ENCODE measurements at places on chromosomes 11 and 22.

DNA sequence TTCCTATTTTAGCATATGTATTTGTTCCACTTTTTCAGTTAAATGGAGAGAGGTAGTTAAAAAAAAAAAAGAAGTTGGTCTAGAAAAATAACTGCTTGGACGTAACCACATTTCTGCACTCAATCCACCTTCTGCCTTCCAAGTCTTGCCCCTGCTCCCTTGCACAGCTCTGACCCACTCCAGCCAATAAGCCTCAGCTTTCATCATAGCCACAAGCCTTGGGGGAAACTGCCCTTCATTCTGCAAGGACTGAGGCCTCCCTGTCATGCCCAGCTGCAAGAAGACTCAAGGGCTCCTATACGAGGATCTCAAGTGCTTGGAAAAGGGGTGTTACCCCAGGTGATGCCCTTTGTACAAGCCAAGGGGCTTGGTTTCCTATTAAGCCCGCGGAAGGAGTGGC is 36.0 kb upstream of the OAF start:
- no peak for DNase-seq

DNA sequence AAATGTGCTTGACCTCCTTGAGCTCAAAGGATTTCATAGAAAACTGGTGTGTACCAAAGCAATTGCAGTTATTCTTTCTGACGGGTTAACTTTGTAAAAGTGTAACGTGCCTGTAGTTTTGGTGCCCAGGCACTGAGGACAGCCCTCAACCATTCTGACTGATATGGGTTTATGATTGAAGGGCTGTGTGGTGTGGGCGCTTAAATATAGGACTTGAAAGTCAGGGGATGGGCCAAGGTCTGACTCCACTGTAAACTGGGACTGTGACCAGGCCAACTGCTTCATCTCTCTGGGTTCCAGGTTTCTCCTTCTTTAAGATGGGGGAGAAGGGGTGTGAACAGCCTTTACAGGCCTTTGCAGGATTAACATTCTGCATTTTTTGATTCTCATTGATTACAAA is 191.1 kb upstream of the ARHGAP20 start:
- DNase-seq: no peak

GRCh38 chr11:43962383-43963278 is 20.2 kb downstream of the C11orf96 start:
- no peak for DNase-seq

GRCh38 chr22:41347066-41347859 is 34.5 kb upstream of the TEF start:
- DNase-seq: no peak

- DNase-seq: no peak
Observed at GRCh38 chr11:110374921-110375320, 54.8 kb upstream of the FDX1 start.

DNA sequence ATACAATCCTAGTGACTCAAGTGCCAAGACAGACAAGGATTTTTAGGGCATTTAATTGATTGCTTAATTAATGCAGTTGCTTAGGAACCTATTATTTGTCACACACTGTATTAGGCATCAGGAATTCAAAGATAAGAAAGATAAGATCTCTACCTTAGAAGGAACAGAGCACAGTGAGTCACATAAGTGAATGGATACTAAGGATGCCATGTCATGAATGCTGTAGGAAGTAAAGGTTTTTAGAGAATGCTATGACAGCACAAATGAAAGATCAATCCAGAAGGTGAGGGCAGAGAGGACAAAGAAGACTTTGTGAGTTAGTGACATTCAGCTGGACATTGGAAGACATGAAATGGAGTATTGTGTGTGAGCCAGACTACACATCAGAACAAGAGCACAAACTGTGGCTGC is 147.9 kb upstream of the DDI1 start:
- no peak for DNase-seq

GRCh38 chr11:129425214-129425613 is 49.6 kb downstream of the BARX2 start:
- DNase-seq: no peak

- no peak for DNase-seq
Observed at GRCh38 chr11:65136515-65137096, 2.3 kb upstream of the SYVN1 start.

- DNase-seq: no peak
Observed at GRCh38 chr11:74471668-74472429, 4.5 kb upstream of the KCNE3 start.

GRCh38 chr11:76251226-76251575 is 44.9 kb upstream of the WNT11 start:
- DNase-seq: no peak

- peak; percentile 47 for DNase-seq
Observed at GRCh38 chr22:24429411-24430365, 2.3 kb downstream of the ADORA2A start.

DNA sequence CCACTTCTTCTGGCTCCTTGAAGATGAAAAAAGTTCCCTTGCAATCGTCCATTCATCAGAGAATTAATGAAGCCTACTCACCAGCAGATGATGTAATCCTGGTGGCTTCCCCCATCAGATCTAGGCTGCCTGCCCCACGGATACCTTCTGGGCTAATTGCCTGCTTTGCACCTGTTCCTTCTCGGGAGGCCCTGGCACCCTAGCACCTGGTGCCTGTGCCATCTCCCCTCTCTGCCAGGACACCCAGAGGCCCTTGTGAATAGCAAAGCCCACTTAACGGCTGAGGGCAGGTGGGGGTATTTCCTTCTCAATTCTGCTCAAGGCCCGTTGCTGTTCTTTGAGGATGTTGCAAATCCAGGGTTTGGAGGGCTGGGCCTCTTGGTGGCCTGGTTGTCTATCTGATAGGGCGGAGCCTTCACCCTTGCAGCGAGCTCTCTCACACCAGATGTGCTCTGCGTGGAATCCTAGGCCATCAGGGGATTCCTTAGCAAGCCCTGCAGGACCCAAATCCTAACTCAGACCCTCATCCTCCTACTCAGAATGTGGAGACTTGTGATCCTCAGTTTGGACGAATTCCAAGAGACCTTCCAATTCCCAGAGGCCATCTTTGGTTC is at the start of gene LMO2:
LMO2 (minus strand) TSS at position 363 of the 614 bp plus-strand sequence. CDS start 22,360 bp downstream, outside the sequence.
- no peak for DNase-seq

DNA sequence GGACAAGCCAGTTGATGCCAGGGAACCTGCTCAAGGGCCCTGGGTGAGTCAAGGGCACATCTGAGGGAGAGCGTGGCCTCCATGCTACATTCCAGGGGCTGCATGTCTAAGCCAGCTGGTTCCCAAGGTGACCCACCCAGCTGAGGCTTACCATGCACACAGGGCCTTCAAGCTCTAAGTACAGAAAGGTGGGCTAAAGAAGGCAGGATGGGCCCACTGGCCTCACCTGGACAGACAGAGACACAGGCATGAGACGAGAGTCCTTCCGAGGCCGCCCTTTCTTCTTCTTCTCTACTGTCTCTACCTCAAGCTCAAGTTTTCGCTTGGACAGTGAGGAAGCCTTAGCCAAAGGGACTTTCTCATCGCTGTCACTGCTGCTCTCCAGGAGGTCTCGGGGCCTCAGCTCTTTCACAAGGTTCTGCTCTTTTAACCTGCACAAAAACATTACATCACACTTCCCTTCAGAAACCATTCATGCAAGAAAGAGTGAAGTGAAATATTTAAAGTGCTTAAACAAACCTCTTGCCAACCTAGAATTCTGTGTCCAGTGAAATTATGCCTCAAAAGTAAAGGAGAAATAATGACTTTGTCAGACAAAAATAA is 69.9 kb downstream of the HIRA start:
- no peak for DNase-seq

GRCh38 chr22:23801886-23802377 is 15.2 kb downstream of the SMARCB1 start:
- no peak for DNase-seq

DNA sequence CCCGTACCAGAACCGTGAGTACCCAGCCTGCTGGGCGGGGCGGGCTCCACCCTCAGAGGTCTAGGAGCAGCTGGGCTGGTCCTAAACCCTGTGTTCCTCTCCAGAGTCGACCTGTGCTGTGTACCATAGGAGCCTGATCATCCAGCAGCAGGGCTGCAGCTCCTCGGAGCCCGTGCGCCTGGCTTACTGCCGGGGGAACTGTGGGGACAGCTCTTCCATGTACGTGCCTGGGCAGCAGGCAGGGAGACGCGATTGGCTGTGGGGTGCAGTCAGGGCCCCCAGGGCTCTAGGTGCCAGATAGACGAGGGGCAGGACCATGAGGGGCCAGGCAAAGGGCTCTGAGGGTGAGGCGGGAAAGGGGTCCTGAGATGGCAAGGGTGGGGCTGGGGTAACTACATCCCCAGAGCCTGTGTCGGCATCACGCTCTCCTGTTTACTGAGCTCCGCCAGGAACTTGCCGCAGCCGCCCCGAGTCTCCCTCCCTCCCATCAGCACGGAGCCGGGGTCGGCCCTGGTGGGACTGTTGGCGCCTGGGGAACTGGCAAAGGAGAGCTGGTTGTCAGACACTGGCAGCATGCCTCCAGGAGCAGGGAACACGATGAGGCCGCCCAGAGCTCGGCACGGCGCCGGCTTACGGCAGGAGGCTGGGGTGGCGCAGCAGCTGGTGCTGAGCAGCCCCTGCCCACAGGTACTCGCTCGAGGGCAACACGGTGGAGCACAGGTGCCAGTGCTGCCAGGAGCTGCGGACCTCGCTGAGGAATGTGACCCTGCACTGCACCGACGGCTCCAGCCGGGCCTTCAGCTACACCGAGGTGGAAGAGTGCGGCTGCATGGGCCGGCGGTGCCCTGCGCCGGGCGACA is 22.9 kb upstream of the MUC5B start:
- DNase-seq: no peak

- DNase-seq: no peak
Observed at GRCh38 chr11:126113515-126113957, 50.9 kb upstream of the CDON start.

DNA sequence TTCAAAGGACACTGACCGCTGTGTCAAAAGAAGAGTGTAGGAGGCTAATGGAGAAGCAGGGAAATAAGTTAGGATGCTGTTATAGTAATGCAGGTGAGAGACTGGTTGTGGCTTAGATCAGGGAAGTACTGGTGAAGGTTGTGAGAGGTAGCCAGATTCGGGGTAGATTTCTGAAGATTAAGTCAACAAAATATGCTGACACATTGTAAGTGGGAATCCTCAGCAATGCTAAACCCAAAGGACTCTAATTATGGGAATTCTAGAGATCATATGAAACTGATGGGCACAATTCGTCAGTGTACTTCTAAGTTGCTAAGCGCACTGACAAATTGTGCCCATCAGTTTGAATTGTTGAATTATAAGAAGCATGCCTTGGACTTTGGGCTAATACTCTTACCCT is 10.0 kb downstream of the ZNF143 start:
- no peak for DNase-seq

- DNase-seq: no peak
Observed at GRCh38 chr11:460331-461199, 10.5 kb downstream of the PTDSS2 start.

- DNase-seq: peak; percentile 66
Observed at GRCh38 chr22:46071451-46072109, 78.7 kb upstream of the PPARA start.

GRCh38 chr11:8790968-8791367 is 108.4 kb downstream of the RPL27A start:
- DNase-seq: no peak

- no peak for DNase-seq
Observed at GRCh38 chr11:19391026-19391425, 150.3 kb upstream of the E2F8 start.

GRCh38 chr22:35399114-35399677 is 744 bp upstream of the MCM5 start:
- no peak for DNase-seq

DNA sequence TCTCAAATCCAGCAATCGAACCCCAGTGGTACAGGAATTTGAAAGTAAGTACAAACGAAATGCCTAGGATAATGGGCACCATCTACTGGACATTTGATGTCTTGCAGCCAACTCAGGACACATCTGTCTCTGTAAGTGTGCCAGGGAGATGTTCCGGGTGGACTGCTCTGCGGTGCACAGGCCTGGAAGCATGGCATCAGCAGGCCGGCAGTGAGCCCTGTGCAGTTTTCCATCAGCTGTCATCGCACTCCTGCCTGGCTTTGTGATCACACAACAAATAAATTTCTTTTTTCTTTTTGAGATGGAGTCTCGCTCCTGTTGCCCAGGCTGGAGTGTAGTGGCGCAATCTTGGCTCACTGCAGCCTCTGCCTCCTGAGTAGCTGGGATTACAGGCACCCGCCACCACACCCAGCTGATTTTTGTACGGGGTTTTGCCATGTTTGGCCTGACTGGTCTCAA is 71.0 kb downstream of the JAM3 start:
- DNase-seq: peak; percentile 16

DNA sequence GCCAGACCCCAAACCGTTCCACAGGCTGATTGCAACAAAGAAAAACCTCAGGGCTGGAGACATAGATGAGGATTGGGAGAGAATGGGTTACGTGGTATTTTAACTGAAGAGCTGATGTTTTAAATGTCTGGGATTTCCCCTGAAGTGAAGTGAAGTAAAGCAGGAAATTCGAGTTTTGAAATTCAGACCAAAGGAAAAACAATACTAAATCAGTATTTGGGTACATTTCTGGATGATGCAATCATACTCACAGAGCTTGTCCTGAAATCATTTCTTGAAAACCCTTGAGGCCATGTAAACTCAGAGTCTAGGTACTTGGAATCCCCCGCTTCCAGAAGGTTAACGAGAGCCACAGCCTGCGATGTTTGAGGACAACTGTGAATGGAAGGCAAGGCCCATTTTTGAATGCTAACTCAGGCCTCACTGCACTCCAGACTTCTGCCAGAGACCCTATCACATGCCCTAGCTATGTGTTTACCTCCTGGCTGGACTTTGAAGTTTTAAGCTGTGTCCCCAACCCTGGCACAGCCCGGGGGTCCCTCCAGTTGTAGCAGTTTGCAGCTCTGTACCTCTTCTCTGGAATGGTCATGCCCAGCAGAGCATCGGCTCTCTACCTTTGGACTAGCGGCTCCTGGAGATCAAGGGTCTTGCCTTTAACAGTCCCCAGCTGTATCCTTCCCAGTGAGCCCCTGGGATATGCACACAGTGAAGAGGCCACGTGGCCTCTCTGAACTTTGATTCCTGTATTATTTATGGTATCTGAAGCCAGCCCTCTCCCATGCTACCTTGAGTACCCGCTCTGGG is 5.4 kb upstream of the FTH1 start:
- no peak for DNase-seq

GRCh38 chr11:59186130-59186594 is 14.2 kb downstream of the DTX4 start:
- peak; percentile 13 for DNase-seq

- DNase-seq: no peak
Observed at GRCh38 chr11:105636496-105636895, 26.6 kb downstream of the GRIA4 start.

- no peak for DNase-seq
Observed at GRCh38 chr22:50208939-50209892, 8.4 kb downstream of the SELENOO start.

DNA sequence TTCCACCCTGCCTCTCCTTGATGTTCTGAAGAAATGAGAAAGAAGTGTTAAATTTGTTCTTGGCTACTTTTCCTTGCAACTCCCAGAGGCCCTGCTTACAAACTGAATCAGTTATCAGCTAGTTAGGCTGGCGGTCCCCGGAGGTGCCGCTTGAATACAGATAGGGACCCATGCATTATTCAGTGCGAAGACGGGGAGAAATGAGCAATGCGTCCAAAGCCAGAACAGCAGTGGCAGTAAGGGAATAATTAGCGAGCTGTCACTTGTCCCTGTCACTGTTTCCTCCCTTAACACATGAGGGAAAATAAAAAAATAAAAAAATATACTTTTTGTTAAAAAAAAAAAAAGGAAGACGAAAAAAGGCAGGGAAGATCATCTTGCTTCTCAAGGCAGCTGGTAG is 528.1 kb downstream of the MN1 start:
- DNase-seq: no peak

GRCh38 chr11:64767344-64768299 is 7.8 kb upstream of the PYGM start:
- peak; percentile 65 for DNase-seq

- DNase-seq: no peak
Observed at GRCh38 chr11:7436657-7437056, 48.6 kb upstream of the OLFML1 start.

Data from stimulated activated CD4-positive, alpha-beta T cell treated with anti-CD3 and anti-CD28 coated beads, Interleukin-2, amount 100 ng/mL, for 4 hours (primary cell).